Osteocyte (in vitro differentiated cells): ENCODE measurements at places on chromosomes 2 and 18. TPM values are rescaled to one million over a fixed set of nuclear protein-coding genes. Genes with fewer than 3 reads are reported as not detected.

- peak; percentile 25 for DNase-seq
- H3K27ac ChIP-seq, result no peak overlapping the region
- no peaks in the 10 kb centered on the region for H3K4me1 ChIP-seq
- no peaks in the 10 kb centered on the region for H3K36me3 ChIP-seq
- H3K27me3 ChIP-seq, result peaks cover 4% of the 10 kb centered on the region
Observed at GRCh38 chr2:230944123-230944653, 19.1 kb upstream of the GPR55 start.

TXNDC2 gene
- 0.11 and 0.29 TPM in 2 replicates for total RNA-seq

CPO gene
- not detected in 2 replicates for total RNA-seq

DNA sequence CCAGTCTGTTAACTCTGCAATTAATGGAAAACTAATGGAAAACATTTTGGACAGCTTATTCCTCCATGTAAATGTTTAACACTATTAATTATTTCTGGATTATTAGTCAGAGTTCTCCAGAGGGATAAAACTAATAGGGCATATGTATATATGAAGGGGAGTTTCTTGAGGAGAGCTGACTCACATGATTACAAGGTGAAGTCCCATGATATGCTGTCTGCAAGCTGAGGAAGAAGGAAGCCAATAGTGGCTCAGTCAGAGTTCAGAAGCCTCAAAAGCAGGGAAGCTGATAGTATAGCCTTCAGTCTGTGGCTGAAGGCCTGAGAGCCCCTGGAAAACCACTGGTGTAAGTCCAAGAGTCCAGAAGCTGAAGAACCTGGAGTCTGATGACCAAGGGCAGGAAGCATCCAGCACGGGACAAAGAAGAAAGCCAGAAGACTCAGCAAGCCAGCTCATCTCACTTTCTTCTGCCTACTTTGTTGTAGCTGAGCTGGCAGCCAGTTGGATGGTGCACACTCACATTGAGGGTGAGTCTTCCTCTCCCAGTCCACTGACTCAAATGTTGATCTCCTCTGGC lies 136.0 kb downstream of the PTH2R start:
- H3K4me3 ChIP-seq, result no peak overlapping the region
- H3K4me1 ChIP-seq, result no peaks in the 10 kb centered on the region
- no peaks in the 10 kb centered on the region for H3K36me3 ChIP-seq
- no peak overlapping the region for H3K27ac ChIP-seq

GRCh38 chr18:45384962-45385315 lies 230.3 kb upstream of the SLC14A2 start:
- H3K27me3 ChIP-seq, result peaks cover 20% of the 10 kb centered on the region
- DNase-seq, result no peak
- H3K4me1 ChIP-seq, result peaks cover 20% of the 10 kb centered on the region
- no peak overlapping the region for H3K4me3 ChIP-seq
- no peak overlapping the region for H3K27ac ChIP-seq

DNA sequence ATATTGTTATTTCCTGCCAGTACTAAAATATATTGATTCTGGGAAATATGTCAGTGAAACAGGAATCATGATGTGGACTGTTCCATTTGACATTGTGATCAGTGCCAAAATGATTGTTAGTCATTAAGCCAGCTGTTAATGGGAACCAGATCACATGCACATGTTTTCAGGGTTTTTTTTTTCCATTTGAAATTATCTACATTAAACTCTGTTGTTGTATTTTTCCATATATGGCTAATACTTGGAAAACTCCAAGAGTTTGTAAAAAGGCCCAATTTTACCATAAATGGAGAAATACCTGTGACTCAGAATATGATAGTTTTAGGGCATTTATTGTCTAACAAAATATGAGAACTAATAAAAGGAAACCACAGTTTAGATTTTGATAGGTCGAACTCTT lies 13.4 kb downstream of the ITGAV start:
- H3K4me3 ChIP-seq, result no peak overlapping the region
- no peak overlapping the region for H3K27ac ChIP-seq
- DNase-seq, result no peak
- H3K27me3 ChIP-seq, result no peaks in the 10 kb centered on the region

DNA sequence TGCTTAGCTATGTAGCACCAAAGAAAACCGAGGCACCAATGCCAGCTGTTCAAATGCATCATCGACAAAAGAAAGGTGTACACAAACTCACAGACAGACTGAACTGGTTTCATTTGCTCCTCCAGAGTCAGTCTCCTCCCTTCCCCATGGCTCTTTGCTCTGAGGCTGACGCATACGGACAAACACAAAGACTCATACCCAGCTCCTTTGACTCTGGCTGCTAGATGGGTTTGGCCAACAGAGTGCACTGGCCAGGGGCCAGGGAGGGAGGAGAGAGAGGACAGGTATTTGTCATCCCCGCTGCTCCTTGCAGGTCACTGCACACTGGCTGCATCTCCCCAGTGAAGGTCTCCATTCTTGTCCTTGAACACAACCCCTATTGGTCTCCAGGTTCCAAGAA lies 40.7 kb downstream of the DNER start:
- H3K27me3 ChIP-seq, result no peaks in the 10 kb centered on the region
- no peaks in the 10 kb centered on the region for H3K36me3 ChIP-seq
- peak; percentile 69 for DNase-seq
- no peak overlapping the region for H3K4me3 ChIP-seq

LBX2 gene
- total RNA-seq, result 1.0 and 1.1 TPM in 2 replicates
